ENCODE measurements at places on chromosomes 5 and 9. TPM values are rescaled to one million over a fixed set of nuclear protein-coding genes. Genes with fewer than 3 reads are reported as not detected.

PAEP gene
- total RNA-seq, result not detected

GRCh38 chr9:7316967-7317366 lies 482.6 kb downstream of the DMAC1 start:
- no peak for DNase-seq

DNA sequence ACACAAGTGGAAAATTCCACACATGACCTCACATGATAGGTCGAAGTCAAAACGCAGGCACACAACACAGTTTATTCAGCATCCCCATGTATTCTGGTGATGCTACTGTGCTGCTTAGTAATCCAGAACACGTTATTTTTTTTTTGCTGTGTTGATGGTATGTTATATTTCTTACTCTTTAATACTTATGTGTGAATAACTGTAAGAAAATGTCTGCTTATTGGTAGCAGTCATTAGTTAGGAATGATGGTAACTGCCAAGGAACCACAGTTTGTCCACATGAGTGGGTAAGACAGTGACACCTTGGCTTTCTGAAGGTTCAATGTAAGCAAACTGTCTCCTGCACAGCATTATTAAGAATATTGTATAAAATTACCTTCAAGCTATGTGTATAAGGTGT lies 107.7 kb upstream of the DAPK1 start:
- DNase-seq, result no peak

GRCh38 chr5:168054091-168054490 lies 237.4 kb upstream of the WWC1 start:
- no peak for DNase-seq

SH2D3C gene
- 0.49 TPM for total RNA-seq

- DNase-seq, result no peak
Observed at GRCh38 chr9:89821081-89821480, 216.3 kb downstream of the GADD45G start.

- no peak for DNase-seq
Observed at GRCh38 chr9:125752070-125752628, 5.0 kb downstream of the PBX3 start.

PRSS3 gene
- total RNA-seq, result 1.0 TPM

- DNase-seq, result no peak
Observed at GRCh38 chr5:39469777-39470415, 45.1 kb upstream of the DAB2 start.

DNA sequence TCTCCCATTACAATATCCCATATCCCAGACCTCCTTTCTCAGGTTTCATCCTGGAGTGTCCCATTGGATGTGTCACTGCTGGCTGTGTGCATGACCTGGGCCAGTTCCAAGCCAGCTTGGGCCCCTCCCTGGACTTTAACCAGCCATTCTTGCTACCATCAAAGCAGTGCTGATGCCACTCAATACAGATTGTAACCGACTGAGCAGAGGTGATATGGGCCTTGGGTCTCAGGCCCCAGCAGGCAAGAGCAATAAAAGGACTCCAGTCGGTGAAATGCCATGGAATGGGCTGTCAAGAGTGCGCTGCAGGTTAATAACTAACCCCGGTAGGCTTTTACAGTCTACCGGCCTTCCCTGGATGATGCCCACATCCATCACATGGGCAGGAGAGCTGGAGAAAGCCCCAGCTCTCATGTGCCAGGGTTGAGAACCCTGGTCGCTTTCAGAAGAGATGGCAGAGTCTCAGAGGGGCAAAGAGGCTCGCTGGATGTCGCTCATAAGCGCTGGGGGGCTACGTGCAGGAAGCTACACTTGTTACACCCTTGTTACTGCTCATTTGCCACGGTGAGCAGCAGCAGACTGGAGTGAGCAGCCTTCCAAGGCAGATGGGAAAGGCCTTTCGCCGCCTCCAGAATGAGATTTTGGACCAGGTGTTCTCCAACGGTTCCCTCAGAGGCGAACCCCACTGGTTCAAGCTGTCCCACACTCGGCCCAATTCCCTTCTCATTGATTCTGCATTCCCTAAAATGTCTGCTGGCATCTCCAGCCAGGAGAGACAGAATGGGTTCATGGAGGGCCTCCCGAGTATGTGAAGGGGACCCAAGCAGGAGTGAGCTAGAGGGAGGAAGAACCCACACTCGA lies 13.2 kb downstream of the EPB41L4B start:
- DNase-seq, result no peak

- DNase-seq, result no peak
Observed at GRCh38 chr5:168944004-168944403, 356.9 kb downstream of the SLIT3 start.
